Cardiac muscle cell (in vitro differentiated cells and primary cell): ENCODE measurements at places on chromosomes 13 and 19. TPM values are rescaled to one million over a fixed set of nuclear protein-coding genes. Genes with fewer than 3 reads are reported as not detected.

The NCAN gene
- 0.36 and 0.42 TPM in 2 replicates for total RNA-seq

The PROZ gene
- not detected in 2 replicates for total RNA-seq

The UPF1 gene
- total RNA-seq = 77.5 and 121 TPM in 2 replicates

The SOX21 gene
- 0.04 TPM in 1 of 2 replicates, not detected in the other for total RNA-seq

The SPRED3 gene
- total RNA-seq = 1.8 and 2.6 TPM in 2 replicates

The ELANE gene
- total RNA-seq = not detected in 2 replicates

The PSG4 gene
- not detected in 2 replicates for total RNA-seq
